ENCODE measurements at places on chromosomes 3 and 15.

DNA sequence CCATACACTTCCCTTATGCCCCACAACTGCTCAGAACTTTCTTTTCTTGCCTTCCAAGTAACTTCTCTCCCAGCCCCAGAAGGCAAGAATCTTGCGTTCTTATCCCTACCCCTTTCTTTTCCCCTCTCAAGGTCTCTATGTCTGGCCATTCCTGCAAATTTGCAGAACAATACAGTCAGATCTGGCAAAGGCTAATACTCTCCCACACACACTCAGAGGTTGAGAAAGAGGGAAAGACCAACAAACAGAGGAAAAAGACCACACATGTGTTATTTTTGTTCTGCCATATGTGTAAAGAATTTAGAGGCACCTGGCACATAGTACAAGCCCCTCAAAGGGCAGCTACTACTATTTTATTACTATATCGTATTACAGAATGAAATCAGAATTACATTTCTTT lies 25.7 kb downstream of the GJD2 start:
- no peak for DNase-seq

DNA sequence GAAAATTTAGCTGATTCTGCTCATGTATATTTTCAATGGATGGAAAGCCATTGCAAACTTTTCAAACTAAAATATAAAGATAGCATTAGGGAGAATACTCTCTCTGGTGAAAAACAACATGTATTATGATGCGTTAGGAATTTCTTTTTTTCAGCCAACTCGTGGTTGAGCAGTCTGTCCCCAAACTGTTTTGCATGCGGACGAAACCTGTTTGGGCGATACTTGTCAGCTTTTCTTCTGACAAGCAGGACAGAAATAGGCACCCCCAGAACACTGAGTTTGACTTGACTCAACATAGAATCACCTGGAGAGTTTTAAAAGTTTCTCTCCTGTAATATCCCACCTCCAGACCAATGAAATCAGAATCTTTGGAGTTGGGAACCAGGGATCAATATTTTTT lies 417.5 kb upstream of the TPRG1 start:
- DNase-seq: no peak

DNA sequence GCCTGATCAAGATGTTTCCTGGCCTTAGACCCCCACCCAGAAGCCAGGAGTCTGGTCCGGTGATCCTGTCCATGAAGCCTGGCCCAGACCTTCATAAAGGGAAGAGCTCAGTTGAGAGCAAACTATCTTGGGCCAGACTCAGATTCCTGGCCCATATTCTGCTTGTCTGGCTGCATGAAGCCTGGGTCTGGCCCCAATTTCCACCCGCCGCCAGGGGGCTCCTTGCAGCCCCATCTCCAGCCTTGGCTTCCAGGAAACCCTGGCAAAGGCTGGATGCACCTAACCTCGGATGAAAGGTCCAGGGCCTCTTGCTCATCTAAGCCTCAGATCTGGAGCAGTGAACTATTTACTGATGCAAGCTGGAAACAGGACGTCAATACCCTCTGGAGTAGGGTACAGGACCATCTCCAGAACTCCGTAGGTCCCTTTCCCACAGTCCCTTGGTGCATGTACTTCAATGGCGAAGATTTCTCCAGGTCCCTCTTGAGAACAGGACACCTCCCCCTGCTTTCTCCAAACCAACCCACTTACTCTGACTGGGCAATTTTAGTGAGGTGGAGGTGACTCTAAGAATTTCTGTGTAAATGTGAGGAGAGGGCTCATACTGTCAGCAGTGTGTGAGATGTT lies 5.6 kb downstream of the FOXL2 start:
- DNase-seq: no peak

DNA sequence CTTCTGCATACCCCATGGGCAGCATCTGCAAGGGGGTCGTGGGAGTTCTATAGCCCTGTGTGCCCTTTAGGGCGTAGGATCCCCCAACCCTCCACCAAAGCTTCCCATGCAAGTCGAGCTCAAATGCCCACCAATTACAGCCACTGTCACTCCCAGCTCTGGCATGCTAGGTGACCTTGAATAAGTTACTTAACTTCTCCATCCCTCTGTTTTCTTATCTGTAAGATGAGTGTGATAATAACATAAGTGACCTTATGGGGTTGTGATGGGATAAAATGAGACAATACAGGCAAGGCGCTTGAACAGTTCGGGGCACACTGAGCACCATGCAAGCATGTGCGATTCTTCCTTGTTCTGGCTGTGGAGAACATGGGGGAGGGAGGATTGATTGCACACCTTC lies 74.8 kb upstream of the POMGNT2 start:
- DNase-seq: no peak

GRCh38 chr3:148219999-148220398 lies 477.7 kb upstream of the AGTR1 start:
- no peak for DNase-seq

DNA sequence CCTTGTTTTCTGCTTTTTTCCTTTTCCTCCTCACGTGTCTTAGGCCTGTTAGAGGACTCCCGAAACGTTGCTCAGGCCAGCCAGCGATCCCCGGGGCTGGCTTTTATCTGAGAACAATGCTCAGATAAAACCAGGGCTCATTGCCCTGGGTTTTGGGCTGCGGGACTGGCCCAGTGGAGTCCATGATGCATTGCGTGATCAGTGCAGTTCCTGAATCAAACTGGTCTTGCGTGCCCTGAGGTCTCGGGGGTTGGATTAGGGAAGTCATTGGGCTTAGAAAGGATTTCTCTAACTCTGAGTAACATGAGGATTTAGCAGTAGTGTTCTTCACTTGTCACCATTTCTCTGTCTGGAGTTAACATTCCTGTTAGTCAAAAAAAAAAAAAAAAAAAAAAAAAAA lies 66.3 kb downstream of the CCR1 start:
- no peak for DNase-seq

GRCh38 chr3:54008744-54009143 lies 113.6 kb upstream of the CACNA2D3 start:
- no peak for DNase-seq

DNA sequence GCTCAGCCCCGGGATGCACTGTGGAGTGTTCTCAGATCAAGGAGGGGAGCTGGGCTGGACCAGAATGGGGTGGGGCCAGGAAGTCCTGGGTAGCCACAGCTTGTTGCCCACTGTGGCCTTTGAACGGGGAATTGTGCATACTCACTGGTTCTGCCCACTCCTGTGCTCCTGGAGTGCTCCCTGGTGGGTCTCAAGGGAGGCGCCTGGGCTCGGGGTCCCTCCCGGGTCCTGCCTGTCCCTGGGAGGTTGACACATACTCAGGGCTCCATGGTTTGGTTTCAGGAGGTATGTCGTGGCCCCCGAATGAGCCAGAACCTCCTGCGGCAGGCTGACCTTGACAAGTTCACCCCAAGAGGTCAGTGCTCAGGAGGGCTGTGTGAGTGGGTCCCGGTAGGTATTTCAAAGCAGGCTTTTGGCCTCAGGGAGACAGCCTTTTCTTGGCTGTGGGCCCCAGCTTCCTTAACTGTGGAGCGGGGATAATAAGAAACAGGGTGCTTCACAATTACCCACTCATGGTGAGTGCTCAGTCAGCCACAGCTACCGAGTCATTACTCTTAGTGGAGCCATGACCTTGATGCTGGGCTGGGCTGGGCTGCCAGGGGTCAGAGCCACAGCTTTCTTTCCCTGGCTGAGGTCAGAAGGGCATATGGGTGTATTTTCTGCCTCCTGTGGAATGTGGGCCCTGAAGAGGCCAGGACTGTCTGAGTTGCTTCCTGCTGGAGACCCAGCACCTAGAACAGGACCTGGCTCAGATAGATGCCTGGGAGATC lies 7.6 kb downstream of the DNAH1 start:
- DNase-seq: no peak

Measured in activated CD4-positive, CD25-positive, alpha-beta regulatory T cell treated with anti-CD3 and anti-CD28 coated beads, Interleukin-2, amount 50 U/mL, for 16 hours (primary cell).